Endodermal cell (in vitro differentiated cells): ENCODE measurements at places on chromosomes 16 and 17.

DNA sequence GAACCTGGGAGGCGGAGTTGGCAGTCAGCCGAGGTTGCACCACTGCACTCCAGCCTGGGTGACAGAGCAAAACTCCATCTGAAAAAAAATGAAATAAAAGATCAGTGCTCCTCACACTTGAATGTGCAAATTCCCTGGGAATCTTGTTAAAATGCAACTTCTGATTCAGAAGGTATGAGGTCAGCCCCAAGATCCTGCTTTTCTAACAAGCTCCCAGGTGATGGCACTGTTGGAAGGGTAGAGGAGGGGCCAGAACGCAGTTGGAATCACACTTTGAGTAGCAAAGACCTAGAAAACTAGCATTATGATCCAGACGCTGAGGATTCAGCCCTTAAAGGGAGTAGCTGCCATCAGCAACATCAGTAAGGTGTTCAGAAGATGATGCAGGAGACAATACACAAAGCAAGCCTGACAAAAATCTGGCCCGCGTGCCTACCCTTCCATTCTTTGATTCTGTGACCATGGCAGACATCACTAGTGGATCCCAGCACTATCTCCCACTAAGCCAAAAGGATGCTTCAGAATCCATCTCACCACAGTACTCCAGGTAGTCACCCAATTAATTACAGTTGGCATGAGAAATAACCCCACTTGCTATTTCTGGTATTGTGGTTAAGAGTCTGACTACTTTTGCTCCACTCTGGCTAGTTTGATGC, 33.1 kb upstream of the MEIOC start:
- peak; percentile 78 for DNase-seq

DNA sequence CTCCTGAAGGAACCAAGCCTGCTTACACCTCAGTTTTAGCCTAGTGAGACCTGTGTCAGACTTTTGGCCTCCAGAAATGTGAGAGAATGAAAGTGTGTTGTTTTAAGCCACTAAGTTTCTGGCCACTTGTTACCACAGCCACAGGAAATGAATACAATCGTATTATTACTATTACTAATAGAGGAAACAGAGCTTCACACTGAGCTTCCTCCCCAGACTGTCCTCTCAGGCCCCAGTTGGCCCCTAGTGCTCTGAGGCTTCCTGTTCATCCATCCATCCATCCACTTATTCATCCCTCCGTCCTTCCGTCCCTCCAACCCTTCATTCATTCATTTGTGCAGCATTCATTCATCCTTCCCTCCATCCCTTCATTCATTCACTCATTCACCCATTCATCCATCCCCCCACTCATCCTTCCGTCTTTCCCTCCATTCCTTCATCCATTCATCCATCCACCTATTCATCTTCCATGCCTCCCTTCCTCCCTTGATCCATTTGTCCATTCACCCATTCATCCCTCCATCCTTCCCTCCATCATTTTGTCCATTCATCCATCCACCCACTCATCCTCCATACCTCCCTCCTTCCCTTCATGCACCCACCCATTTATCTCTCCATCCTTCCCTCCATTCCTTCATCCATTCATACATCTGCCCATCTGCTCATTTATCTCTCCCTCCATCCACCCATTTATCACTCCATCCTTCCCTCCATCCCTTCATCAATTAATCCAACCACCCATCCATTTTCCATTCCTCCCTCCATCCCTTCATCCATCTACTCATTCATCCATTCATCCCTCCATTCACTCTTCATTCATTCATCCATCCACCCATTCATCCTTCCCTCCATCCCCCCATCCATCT, 95.0 kb downstream of the FOXL1 start:
- DNase-seq, result no peak

- DNase-seq, result peak; percentile 62
These were observed 6.1 kb downstream of the DOK4 start for GRCh38 chr16:57479976-57480753.

GRCh38 chr16:46496701-46497100, 124.5 kb downstream of the SHCBP1 start:
- no peak for DNase-seq

- DNase-seq, result peak; percentile 71
These were observed 36.5 kb downstream of the CYTH1 start for GRCh38 chr17:78745407-78746088.

DNA sequence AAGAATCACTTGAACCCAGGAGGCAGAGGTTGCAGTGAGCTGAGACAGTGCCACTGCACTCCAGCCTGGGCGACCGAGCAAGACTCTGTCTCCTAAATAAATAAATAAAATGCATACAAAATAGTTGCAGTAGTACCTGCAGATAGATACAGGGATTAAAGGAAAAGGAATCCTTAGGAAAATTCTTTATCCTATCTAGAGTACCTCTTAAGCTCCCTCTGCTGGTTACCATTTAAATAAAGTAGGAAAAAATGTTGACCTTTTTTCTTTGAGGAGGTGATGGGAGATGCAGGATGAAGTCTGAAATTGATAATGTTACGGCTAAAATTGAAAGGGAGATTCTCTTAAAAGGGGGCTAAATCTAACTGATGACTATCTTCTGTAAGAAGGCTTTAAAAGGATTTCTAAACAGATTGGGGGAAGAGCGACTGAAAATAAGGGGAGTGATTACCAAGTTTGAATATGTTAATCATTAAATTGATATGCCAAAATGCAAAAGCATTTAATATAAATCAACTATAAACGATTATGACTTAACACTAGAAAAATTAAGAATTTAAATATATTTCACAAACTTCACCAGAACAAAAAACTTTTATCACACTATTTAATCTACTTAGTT, 29.4 kb downstream of the C16orf87 start:
- no peak for DNase-seq

GRCh38 chr16:84794626-84795025, 25.2 kb upstream of the CRISPLD2 start:
- no peak for DNase-seq

GRCh38 chr16:30914830-30915229, 8.5 kb upstream of the FBXL19 start:
- DNase-seq, result no peak

DNA sequence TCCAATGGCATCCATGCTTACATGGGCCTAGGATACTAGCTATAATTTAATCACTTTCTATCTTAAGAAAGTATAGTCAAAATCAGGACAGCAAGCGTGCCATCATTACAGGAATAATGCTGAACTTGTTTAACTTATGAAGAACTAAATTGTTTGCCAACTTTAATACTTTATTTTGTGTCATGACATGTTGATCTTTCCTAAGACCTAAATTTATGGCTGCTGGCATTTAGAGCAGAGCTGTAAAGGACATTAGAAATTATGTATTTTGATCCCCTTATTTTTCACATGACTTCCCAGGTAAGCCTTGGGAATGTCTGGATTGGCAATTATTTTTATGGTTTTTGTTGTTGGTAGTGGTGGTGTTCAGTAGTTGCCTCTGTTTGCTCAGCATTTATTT, 920.3 kb upstream of the GOT2 start:
- DNase-seq, result no peak

DNA sequence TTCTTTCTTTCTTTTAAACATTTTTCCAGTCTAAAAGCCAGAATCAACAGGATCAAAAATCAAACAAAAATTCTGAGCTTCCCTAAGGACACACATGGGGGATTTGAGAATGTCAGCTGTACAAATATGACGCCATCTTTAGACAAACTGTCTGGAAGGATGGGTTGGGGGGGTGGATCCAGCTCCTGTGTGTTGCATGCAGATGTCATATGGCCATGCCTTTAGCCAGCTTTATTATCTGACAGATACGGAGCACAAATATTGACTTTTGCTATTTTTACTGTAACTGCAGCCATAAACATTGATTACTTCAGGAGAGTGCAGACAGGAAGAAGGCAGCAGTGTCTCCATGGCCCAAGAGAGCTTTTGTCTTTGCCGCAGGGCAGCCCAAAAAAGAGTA, 279.4 kb upstream of the ELAC2 start:
- no peak for DNase-seq

DNA sequence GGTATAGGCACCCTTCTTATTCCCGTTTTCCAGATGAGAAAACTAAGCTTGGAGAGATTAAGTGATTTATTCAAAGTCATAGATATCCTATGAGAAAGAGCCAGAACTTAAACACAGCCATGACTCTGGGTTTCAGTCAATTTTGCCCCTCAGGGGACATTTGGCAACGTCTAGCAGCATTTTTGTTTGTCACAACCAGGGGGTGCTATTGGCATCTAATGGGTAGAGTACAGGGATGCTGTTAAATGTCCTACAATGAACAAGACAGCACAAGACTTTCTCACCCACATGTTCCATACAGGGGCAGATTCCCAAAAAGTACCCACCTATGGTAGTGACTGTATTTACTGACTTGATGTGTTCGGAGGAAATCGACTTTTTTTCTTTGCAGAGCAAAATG, 4.8 kb upstream of the SHISA9 start:
- DNase-seq, result peak; percentile 67

GRCh38 chr17:29051194-29051593, 8.3 kb downstream of the PIPOX start:
- DNase-seq, result no peak

DNA sequence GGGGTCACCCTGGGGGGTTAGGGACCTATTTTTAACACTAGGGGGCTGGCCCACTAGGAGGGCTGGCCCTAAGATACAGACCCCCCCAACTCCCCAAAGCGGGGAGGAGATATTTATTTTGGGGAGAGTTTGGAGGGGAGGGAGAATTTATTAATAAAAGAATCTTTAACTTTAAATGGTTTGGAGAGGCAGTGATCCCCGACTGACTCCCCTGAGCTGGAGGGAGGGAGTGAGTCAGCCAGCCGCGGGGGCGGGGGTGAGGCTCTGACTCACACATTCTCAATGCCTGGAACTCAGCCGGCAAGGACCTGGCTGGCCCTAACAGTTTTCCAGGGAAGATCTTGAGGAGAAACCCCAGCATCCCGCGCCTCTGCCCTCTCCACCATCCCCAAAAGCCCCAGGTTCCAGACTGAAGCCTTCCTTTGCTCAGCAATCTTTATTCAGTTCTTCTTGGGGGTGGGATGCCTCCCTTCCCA, 1.5 kb downstream of the HCFC1R1 start:
- peak; percentile 95 for DNase-seq

GRCh38 chr17:61306003-61306402, 93.6 kb upstream of the TBX2 start:
- no peak for DNase-seq

GRCh38 chr16:20260215-20261009, 66.9 kb downstream of the GP2 start:
- DNase-seq, result peak; percentile 72

DNA sequence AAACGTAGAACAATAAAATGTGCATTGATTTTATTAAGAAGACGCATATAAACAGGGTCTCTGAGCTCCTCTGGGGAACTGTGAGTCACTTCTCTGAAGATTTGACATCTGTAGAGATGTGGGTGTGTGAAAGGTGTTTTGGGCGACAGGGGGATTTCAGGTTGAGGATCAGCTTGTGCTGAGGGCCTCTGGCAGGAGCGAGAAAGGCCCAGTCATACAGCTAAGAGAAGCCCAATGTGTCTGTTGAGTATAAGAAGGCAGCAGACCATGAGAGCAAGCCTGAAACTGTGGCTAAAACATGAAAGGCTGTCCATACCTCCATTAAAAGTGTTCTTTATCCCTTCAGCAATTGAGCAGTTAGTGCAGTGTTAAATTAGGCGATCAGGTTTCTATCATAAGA, 406.5 kb upstream of the MON1B start:
- no peak for DNase-seq

- DNase-seq, result peak; percentile 65
These were observed 3.9 kb upstream of the HOXB5 start for GRCh38 chr17:48597528-48597777.

- DNase-seq, result no peak
These were observed 6.5 kb downstream of the SGSH start for GRCh38 chr17:80213643-80213975.

DNA sequence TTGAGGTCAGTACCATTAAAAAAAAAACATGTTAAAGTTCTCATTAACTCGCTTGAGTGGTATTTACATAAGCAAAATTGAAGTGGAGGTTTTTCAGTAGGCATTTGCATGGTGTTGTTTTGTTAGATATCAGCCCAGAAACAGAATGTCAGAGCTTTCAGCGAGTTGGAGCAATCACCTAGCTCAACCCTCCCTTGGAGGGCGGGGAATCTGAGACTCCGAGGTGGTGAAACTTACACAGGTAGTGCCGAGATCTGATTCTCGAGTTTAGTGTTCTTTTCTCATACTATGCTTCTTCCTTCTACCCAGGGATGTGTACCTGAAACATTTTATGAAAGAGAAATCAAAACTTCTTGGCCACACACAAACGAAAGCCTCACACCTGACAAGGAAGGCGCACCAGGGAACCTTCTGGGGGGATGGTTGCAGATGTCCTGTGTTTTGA, 6.6 kb downstream of the SEC14L1 start:
- DNase-seq, result no peak

DNA sequence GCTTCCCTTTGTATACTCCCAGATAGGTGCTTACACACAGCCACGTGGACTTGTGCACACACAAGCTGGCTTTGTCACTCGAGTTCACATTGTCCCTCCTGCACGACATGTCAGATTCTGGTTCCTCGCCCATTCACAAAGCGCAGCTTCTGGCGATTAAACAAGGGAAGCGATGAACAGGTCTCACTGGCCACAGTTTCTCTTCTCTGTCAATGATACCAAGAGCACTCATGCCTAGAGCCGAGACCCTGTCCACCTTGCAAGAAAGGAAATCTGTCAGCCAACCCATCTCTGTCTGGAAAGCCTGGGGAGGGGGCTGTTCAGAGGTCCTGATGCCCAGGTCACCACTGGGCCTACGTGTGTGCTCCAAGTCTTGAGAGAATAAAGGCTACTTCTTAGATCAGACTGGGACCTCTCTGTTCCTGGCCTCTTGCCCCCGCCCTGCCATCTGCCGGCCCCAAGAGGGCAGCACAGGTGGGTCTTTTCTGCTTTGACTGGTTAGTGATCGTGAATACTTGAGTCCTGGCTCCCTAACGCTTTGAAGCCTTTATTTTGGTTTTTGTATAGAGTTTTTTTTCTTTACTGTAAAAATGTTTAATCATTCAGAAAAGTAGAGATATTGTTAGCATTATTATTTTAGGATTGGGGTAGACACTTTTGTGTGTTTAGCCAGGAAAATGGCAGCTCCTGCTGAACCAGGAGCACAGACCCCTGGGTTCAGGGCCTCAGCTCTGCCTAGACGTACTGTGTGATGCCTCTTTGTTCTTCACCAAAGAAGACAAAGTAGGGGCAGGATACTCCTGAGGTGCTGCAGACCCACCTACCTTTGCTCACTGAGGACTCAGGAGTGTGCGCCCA, 104.7 kb downstream of the MRM1 start:
- peak; percentile 93 for DNase-seq

GRCh38 chr16:11356573-11357331, 11.5 kb downstream of the RMI2 start:
- DNase-seq, result peak; percentile 92
